ENCODE measurements at places on chromosomes 1 and 21.

DNA sequence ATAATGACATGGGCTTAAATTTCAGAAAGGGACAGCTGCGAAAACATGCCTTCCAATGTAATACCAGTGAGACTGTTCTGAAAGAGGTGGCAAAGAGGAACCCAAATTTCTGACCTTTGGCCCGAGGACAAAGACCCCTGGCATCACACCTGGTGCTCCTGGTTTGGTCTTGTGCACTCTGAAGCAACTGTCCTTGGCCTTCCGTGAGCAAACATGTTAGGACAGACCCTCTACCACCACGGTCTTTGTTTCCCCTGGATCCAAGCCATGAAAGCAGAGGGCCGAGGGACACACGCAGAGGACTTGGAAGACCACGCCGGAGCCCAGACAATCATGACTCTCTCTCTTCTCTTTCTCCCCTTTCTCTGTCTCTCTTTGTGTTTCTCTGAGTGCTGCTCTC lies 6.0 kb downstream of the REG4 start:
- DNase-seq, result no peak

DNA sequence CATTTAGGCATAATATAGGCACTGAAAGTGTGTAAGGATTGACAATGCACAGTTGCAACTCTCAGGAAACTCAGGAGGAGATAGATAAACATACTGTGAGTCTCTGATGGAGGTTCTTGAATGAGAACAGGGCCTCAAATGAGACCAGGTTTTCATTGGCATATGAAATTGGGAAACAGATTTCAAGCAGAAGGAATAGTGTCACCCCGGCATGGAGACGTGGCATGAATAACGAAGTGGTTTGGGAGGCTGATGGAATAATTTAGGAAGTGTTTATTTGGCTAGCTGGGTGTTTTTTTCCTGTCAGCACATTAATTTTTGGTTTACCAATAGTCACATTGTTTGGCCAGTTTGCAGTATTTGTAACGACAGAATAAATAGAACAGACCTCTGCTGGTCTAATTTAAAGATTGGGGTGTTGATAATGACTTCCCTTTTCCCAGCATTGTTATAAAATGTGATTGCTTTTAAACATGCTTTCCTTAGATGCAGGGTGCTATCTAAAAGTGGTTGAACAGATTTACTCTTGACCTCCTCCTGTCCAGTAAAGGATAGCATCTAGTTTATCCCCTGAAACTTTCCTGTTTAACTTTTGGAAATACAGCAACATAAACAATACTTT lies 132.0 kb downstream of the C1orf21 start:
- DNase-seq, result no peak

- peak; percentile 73 for DNase-seq
These were observed 587 bp downstream of the SCNM1 start for GRCh38 chr1:151166505-151166956.

- DNase-seq, result no peak
These were observed 871 bp downstream of the PLA2G2F start for GRCh38 chr1:20139776-20140612.

- DNase-seq, result no peak
These were observed 55.2 kb upstream of the SELENON start for GRCh38 chr1:25744636-25745425.

GRCh38 chr1:46508757-46509156 lies 19.1 kb downstream of the DMBX1 start:
- DNase-seq, result no peak

DNA sequence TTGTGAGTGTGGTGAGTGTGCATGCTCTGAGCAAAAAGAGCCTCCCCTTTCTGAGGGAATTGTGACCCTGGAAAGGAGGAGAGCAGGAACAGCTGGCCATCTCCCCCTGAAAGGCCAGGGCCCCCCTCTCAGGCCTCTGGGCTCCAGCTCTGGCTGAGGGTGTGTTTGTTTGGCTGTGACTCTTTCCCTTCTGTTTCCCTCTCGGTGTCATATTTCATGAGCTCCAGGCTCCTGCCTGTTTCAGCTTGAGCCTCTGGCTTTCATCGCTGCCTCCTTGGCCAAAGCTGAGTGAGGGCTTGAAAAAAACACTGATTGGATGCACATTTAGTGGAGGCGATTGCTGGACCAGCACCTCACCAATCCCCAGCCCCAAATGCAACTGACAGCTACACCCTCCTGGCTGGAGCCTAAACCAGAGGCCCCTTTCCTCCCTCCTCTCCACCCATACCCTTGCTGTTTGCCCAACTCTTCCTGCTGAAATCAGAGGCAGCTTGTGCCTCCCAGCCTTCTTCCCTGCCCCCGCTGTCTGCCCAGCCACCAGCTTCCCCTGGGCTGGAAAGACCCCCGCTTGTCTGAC lies 64.1 kb downstream of the DDR2 start:
- DNase-seq, result peak; percentile 49

DNA sequence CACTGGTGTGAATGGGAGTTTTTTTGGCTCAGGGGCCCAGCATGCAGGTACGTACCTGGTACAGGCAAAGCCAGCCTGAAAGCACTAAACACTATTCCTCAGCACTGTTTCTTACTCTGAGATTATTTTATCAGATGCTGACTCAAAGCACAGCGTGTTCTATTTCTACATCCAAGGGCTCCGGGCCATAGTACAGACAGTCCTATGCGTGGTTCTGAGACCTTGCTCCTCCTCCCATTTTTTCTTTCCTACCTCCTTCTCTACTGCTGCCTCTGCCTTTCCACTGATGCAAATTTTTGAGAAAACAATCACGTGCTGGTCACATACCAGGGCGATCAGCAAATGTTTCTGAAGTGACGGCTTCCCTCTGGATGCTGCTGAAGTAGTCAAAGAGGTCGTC lies 36.3 kb downstream of the PDPN start:
- no peak for DNase-seq

DNA sequence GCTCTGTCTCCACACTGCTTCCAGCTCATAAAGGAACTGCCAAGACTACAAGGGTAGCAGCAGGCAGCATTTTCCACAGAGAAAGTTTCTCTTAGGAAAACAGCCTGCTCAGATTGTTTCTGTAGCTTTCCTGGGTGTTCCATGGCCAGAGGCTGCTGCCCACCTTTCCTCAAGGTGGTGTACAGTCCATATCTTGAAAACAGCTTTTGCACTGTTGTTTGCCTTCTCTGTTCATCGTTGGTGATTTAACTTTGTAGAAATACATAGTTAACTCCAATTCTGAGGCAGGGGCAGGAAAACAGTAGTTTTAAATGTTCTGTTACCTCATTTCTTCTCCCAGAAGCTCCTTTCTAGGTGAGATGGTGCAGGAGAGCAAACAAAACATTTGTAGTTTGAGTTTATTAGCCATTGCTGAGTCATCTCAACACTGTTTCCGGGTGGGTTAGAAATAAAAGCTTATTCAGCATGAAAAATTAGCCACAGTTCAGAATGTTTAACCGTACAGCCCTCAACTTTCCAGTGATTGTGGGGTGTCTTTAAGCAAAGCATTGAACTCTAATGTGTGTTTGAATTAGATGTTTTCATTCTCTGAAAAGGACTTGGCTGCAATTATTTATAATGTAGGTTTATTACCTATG lies 41.7 kb downstream of the DIP2A start:
- peak; percentile 29 for DNase-seq

DNA sequence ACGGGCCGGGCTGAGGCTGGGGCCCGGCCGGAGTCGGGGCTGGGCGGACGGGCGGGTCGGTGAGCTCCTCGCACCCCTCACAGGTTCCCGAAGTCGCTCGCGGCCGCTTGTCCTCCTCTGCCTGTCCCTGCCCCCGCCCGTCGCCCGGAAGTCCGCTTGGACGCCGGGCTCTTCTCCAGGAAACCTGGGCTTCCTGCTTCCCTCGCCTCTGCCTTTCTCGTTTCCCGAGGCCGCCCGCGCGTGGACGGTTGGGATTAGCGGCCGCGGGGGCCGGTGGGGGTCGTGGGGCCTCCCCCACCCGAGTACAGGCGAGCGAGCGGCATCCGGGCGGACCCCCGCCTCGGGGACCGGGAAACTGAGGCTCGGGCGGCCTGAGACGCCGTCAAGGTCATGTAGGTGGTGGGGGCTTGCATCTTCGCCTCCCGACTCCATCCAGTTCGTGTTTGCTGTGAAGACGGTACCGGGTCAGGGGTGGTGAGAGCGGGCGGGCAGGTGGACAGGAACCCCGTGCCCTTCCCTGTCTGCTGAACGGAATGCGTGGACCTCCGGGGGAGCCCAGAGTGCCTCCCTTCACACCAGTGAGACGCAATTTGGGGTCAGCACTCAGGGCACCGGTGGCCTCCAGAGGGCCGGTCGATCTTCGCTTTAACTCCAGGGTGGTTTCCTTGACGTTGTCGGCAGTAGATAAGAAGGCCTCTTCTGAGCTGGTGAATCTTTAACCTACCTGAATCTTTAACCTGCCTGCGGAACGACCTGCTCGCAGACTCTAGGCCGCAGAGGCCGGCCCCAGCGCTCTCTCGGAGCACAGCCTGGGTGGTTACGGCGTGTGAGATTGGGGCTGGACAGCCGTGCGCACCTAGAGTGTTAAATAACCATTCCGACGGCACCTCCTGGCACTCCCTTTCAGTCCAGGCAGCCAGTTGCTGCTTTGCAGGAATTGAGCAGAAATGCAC lies 686 bp downstream of the ARF1 start:
- DNase-seq, result peak; percentile 67

GRCh38 chr1:161185282-161185682 lies 8.0 kb upstream of the B4GALT3 start:
- peak; percentile 77 for DNase-seq

DNA sequence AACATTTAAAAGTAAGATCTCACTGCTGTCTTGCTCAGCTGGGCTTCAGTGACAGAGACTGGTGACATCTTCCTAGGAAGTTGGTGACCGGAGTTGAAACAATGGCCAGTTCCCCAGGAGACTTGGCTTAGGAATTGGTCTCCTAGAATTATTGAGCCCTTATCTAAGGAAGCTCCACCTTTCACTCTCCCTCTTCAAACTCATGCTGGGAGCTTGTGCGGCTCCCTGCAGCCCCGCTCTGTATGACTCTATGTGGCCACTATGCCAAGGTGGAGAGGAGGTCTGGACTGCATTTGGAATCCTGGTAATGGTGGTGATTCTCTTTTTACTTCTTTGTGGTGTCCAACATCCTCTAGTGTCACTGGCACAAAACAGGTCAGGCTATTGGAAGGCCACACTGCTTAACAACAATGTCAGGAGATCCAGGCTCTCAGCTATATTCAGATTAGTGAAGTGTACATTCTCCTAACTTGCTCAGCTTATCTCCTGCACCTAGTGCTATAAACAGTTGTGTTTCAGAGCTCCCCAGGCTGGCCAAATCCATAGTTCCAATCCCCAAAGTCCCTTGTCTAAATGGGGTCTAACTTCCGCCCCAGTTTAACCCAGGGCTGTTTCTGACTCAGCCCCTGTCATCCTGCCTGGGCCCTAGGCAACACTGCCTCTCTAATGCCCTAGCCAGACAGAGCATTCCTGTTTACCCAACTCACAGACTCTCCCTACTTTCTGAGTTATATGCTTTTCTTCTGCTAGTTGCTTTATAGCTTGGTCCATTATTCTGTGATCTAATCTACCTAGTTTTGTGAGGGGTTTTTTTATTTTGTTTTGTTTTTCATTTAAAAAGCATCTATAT lies 18.3 kb downstream of the ATP2B4 start:
- DNase-seq, result peak; percentile 74

- DNase-seq, result no peak
These were observed 25.9 kb downstream of the CYP2J2 start for GRCh38 chr1:59900640-59901039.

GRCh38 chr1:172967936-172968335 lies 82.8 kb downstream of the TNFSF18 start:
- DNase-seq, result no peak

- DNase-seq, result no peak
These were observed 27.5 kb downstream of the RGL1 start for GRCh38 chr1:183832459-183832858.

- peak; percentile 62 for DNase-seq
These were observed 4.4 kb downstream of the PLOD1 start for GRCh38 chr1:11938722-11939526.

GRCh38 chr1:2526824-2527555 lies 594 bp upstream of the PANK4 start:
- peak; percentile 83 for DNase-seq

- DNase-seq, result no peak
These were observed 972 bp downstream of the PGBD2 start for GRCh38 chr1:248906753-248907661.

- no peak for DNase-seq
These were observed 198.6 kb downstream of the PTPRC start for GRCh38 chr1:198837278-198838021.

DNA sequence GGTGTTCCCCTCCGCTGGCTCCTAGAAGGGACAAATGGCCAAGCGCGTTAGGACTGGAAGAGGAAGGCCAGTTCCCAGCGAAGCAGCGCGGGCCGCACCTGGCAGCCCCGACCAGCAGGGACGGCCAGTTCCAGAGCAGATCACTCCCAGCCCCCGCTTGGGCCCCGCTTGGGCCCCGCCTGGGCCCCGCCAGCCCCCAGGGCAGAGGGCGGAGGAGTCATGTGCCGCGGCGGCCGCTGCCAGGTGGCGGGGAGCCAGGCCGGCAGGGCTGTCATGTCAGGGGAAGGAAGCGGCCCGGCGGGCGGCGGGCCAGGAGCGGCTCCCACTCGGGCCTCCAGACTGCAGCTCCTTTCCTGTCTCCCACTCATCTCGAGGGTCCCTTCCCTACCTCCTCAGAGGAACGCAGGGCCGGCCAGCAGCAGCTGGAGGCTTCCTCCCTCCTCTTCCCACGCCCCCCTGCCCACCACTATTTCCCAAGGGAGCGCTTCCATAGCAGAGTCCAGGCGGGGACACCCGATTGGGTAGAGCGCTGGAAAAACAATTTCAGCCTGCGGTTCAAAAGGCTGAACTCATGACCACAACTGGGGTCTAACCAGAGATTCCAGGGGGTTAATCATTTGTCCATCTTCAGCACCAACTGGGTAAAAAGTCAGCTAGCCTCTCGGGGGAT lies 16.5 kb downstream of the ZNF697 start:
- DNase-seq, result peak; percentile 79

DNA sequence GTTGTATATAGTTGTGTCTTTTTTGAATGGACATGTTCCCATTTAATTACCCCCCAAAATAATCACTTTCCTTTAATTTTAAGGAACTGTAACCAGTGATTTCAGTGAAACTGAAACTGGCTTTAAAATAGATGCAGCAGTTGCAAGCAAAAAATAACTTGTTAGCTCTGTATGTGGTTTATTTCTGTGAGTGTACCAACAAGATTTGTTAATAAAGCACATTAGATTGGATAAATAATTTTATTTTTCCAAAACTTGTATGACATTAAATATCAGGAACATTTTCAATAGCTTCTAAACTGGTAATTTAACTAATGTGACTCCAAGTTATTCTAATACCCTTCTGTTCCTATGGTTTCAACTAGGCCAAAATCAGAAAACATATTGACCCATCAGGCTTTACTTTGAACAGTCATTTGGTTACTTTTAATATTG lies 184.3 kb upstream of the CACYBP start:
- DNase-seq, result no peak

DNA sequence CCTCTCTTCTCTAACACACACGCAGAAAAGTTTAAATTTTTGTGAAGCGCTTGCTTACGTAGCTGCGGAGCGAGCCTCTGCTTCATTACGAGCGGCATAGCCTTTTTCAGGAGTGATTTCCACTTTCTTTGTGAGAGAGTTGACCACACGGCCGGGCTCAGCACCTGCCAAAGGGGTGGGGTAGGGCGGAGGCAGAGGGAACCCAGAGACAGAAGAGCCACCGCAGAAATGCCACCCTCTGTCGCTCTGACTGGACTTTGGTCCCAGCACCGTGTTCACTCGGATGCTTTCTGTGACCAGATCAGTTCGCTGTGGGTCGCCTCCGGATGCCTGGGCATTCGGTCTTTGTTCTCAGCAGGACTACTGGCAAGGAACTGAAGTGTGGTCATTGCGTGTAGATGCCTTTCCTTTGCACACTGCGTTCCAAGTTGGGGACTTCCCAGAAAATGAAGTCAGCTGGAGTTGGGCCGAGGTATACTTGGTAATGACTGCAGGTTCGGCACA lies 883 bp downstream of the CHODL start:
- no peak for DNase-seq

- no peak for DNase-seq
These were observed 11.5 kb downstream of the HIPK1 start for GRCh38 chr1:113940365-113941244.

Data from hepatic stellate cell (primary cell).